Activated CD8-positive, alpha-beta memory T cell treated with anti-CD3 and anti-CD28 coated beads, Interleukin-2, amount 50 U/mL, for 4 hours (primary cell): ENCODE measurements at places on chromosomes 6 and 20.
A peak's percentile ranks its signal among the peaks of the same experiment; 100 is the strongest.

DNA sequence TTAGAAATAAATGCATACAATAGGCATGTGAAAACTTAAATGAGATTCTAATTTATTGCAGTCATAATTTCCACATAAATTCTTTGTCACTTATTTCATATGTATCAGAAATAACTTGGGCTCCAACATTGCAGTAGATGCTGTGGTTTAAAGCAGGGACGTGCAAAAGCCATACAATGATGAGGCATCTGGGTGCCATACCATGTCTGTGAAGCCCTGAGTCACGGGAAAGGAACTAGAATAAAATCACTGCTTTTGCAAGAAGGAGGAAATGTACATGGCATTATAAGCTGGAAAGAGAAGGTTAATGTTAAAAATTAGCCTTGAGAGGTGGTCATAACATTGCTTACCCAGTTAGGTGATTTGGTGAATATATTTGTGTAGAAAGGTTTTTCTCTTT lies 180.4 kb downstream of the SASH1 start:
- no peak for DNase-seq

DNA sequence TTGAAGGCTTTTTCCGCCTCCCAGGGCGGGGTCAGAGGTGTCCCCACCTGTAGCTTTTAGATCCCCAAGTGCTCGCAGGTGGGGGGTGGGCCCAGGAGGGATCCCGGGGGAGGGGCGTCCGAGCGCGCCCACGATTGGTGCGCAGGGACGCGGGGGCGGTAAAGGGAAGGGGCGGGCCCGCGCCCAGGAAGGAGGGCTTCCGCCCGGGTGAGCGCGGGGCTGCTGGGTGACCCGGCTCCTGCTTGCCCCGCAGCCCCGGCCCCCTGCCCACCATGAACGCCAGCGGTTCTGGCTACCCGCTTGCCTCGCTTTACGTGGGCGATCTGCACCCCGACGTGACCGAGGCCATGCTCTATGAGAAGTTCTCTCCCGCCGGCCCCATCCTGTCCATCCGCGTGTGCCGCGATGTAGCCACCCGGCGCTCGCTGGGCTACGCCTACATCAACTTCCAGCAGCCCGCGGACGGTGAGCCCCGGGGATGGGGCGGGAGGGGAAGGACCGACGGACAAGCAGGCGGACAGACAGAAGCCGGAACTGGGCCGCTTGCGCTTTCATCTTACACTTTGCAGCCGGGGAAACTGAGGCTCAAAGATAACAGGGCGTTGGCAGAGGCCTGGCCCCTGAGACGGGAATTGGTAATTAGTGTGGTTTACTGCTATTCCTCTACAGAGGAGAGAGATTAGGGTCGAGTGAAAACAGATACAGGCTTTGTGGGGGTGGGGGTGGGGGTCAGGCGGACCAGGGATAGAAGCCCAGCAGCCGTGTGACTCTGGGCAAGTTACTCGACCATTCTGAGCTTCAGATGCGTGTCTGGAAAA lies at the start of gene PABPC1L:
PABPC1L (plus strand) TSS at position 189 of the 818 bp plus-strand sequence; CDS start at position 273, 84 bp downstream.
- DNase-seq: peak; percentile 81

GRCh38 chr20:9616833-9617461 lies 102.6 kb downstream of the LAMP5 start:
- DNase-seq: peak; percentile 25

- no peak for DNase-seq
These were observed 122.0 kb upstream of the TMEM170B start for GRCh38 chr6:11415557-11415956.

DNA sequence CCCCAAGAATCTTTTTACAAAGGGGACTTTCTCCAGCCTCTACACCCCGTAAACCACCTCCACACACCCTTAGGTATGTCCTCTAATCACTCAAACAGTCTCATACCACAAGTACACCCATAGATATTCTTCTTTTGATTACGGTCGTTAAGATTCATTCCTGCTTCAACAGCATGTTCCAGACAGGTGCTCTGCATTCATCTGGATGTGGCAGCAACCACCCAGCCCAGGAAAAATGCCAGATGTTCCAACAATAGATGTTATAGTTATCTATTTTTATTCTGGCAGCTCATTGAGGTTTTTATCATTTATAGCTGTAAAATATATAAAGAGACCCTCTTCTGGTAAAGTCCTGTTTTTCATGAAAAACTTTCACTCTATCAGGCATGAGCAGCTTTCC lies 60.7 kb downstream of the SIM1 start:
- no peak for DNase-seq

- DNase-seq: no peak
These were observed 15.4 kb upstream of the IER3 start for GRCh38 chr6:30759575-30760239.

GRCh38 chr6:43331891-43332290 lies 23.3 kb upstream of the CRIP3 start:
- DNase-seq: no peak

DNA sequence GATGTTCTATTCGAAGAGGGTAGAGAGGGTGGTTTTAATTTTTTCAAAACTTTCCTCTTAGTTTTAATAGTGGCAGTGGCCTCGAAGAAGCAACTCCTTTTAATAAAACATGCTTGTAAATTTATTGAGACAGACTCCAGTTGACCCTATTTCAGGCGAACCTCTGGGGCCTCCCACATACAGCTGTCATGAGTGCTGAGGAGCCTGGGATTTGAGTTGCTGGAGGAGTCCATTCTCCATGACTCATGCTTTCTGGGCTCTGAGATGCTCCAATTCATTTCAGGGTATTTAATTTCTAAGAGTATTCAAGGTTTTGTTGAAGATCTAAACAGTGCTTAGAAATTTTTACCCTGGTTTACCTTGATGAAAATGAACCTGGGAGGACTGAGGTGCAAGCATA lies 580.4 kb downstream of the CBLN4 start:
- DNase-seq: no peak

DNA sequence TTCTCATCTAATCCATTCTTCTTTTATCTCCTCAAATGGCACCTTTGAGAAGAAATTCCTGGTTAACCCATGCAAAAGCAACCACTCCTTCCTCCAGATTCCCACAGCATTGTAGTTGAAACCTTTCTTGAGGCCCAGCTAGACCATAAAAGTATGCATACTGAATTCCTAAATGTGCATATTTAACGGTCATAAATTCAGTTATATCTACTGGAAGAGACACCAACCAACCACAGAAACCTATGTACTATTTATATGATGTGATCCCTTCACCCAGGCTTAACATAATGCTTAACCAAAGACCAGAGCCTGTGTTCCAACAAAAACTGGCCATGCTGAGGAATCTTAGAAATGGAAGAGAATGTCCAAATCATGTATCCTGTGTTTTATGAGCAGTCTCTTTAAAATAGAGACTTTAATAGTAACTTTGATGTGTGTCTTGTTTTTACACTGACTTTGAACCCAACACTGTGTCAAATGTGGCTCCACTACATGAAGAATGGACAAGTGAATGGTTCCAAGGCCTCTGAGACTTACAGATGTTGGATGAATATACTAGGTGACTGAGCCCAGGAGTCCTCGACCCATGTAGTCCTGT lies 11.4 kb upstream of the TAF8 start:
- no peak for DNase-seq

DNA sequence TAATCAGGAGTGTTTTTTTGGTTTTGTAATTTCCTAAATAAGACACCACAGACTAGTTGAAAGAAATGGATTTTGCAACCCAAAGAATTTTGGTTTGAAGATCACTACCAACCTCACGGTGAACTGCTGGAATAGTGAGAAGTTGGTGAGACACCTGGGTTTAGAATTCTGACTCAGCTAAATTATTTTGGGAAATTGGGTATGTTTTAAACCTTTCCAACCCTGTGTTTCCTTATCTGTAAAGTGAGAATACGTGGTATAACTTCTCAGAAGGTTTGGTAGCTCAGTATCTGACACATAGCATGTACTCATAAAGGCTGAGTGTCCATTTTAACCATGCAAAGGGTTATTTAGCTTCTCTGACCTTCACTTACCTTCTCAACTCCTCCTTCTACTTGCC lies 261.9 kb downstream of the FOXA2 start:
- no peak for DNase-seq

- no peak for DNase-seq
These were observed 90.6 kb downstream of the PAX1 start for GRCh38 chr20:21796059-21796458.

DNA sequence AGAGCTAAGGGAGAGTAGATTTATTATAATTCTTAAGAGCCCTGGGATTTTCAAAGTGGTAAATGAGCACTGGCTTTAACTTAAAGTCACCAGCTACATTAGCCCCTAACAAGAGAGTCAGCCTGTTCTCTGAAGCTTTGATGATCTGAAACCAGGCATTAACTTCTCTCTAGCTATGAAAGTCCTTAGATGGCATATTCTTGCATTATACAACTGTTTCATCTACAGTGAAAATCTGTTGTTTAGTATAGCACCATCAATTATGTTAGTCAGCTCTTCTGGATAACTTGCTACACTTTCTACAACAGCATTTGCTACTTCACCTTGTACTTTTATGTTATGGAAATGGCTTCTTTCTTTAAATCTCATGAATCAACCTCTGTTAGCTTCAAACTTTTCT lies 1046.7 kb downstream of the HACE1 start:
- no peak for DNase-seq

DNA sequence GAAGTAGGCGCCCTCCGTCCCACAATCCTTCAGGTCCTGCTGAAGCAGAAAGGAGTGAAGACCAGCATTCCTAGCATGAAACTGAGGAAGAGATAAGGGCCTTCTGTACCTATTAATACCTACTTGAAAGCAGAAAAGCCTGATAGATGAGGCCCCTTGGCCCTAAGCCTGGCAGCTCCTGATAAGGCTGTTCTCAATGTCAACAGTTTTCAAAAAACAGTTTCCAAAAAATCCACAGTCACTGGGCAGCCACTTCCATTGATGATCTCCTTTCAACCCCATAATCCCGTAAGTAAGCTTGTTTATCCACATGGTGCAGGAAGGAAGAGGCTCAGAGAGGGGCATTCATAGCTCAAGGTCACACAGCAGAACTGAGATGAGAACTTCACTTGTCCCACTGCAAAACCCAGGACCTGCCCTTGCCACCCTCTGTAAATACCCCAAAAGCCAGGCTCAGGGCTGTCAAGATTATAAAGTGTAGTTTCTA lies 2.8 kb upstream of the E2F1 start:
- no peak for DNase-seq

DNA sequence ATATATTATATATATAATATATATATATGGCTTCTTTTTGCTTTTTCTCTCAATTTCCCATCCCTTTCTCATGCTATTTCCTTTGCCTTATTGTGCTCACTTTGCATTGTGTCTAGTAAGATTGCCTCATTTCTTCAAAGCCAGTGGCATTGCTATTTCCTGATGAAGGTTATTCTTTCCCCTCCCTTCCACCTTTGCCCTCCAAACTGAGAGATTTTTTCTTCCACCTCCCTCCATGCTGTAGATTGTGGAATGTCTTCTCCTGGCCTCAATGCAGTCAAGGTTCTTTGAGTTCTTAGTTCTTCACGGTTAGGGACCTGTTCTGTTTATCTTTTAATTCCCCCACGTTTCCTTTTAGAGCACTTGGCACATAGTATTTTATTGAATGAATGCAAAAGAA lies 17.2 kb downstream of the SH3BGRL2 start:
- no peak for DNase-seq

- no peak for DNase-seq
These were observed 72.1 kb downstream of the GFRAL start for GRCh38 chr6:55399351-55399750.

- no peak for DNase-seq
These were observed 10.4 kb upstream of the CALHM5 start for GRCh38 chr6:116500969-116501433.

DNA sequence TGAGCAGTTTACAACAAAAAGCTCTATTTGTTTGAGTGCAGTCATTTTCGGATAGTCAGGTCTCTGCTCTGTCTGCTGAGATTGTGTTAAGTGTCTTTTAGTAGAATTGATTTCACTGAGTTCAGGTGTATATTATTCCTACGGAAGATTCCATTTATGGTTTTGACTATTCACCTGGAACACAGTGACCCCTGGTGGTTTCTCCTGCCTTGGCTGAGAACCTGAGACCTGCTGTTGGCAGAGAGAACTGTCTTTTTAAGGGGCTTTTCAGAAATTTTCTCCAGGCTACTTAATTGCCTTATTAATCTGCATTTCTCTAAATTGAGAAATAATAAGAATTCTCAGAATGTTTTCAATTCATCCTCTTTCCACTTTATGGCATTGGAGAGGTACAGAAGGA lies 508.0 kb downstream of the TBC1D32 start:
- no peak for DNase-seq
